ENCODE measurements at places on chromosomes 13 and 19. TPM values are rescaled to one million over a fixed set of nuclear protein-coding genes. Genes with fewer than 3 reads are reported as not detected.

The NLRP11 gene
- total RNA-seq, result not detected

The DAND5 gene
- 0.13 TPM for total RNA-seq

The TLE6 gene
- 2.7 TPM for total RNA-seq

The IGFL2 gene
- total RNA-seq, result 0.13 TPM

The VAV1 gene
- 0.03 TPM for total RNA-seq

The GCDH gene
- 23.4 TPM for total RNA-seq

The SERP2 gene
- total RNA-seq, result 8.0 TPM

The RAB8A gene
- total RNA-seq, result 67.0 TPM

The SMIM44 gene
- total RNA-seq, result not detected

The CNN1 gene
- total RNA-seq, result 25.2 TPM

The LHFPL6 gene
- 121 TPM for total RNA-seq

The TRPM4 gene
- 27.5 TPM for total RNA-seq

The SPINT2 gene
- 10.9 TPM for total RNA-seq

The CYP2S1 gene
- 0.46 TPM for total RNA-seq

The STXBP2 gene
- total RNA-seq, result 14.9 TPM

The GIPR gene
- 0.52 TPM for total RNA-seq

The ZNF284 gene
- total RNA-seq, result 4.1 TPM

The ZNF816 gene
- total RNA-seq, result 8.0 TPM

The CRYL1 gene
- total RNA-seq, result 20.2 TPM

The ZNF208 gene
- total RNA-seq, result 0.33 TPM

The LMTK3 gene
- 0.33 TPM for total RNA-seq

The C1QTNF9B gene
- not detected for total RNA-seq

The STARD13 gene
- 23.5 TPM for total RNA-seq

The LMO7 gene
- total RNA-seq, result 529 TPM

The ZNF610 gene
- total RNA-seq, result 4.8 TPM

The GDF15 gene
- 78.5 TPM for total RNA-seq

The RGCC gene
- total RNA-seq, result 2.6 TPM

The FPR3 gene
- total RNA-seq, result 0.07 TPM

The PRTN3 gene
- total RNA-seq, result not detected

The NKG7 gene
- not detected for total RNA-seq

The SF3A2 gene
- total RNA-seq, result 43.5 TPM

All from smooth muscle cell of the pulmonary artery (primary cell).